CD4-positive, alpha-beta T cell treated with Interleukin-17A for 1 hour (primary cell): ENCODE measurements at places on chromosomes 1 and 21.
A peak's percentile ranks its signal among the peaks of the same experiment; 100 is the strongest.

DNA sequence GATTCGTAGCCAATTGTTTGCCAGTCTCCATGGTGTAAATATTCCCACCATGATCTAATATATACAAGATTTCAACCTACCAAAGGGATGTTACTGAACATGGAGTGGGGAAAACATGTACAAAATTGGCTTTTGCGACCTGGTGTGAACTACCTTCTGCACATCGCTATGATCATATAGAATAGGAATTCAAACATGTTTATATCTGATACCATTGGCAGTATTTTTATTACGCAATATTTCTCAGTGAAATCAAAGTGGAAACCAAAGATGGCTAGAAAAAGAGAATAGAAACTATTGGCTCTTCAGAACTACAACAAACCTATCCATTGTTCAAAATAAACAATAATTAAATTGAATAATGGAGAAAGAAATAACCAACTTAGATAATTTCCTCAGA is 285.1 kb downstream of the TPR start:
- no peak for DNase-seq

DNA sequence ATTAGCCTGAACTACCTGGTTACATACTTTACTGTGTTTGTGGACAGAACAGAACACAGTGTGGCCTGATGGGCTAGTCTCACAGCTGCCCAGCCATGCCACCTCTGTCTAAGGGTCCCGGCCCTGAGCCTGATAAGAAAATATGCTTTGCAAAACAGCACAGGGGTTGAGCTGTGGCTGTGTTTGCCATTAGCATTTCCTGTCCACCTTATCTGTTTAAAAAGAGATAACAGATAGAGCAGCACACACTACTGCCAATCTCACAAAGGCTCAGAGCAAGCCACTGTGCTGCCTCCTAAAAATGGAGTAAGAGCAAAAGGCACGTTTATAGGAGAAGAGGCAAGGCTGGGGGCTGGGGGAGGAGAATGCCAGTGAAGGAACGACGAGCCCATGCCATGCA is 95.0 kb downstream of the SUSD4 start:
- no peak for DNase-seq

DNA sequence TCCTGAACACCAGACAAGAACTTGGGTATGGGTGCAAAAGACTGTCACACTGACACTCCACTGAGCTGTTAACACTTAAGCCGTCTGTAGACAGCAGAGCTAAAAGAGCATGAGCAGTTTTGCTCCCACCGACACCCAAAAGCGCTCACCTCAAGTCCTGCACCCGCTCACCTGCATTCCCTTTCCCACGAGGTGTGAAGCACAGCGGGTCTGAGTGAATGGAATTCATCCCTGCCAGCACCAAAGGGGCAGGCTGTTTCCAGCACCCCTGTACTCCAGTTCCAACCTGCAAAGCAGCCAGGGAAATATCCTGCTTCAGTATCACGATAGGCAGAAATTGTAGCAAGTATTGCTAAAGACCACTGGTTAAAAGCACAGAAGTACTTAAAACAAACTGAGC is 28.8 kb downstream of the KRTAP21-3 start:
- DNase-seq = no peak

- DNase-seq = no peak
These were observed 993 bp upstream of the DSCAM start for GRCh38 chr21:40847951-40848350.

- DNase-seq = no peak
These were observed 46.9 kb downstream of the GIPC2 start for GRCh38 chr1:78092643-78093042.

DNA sequence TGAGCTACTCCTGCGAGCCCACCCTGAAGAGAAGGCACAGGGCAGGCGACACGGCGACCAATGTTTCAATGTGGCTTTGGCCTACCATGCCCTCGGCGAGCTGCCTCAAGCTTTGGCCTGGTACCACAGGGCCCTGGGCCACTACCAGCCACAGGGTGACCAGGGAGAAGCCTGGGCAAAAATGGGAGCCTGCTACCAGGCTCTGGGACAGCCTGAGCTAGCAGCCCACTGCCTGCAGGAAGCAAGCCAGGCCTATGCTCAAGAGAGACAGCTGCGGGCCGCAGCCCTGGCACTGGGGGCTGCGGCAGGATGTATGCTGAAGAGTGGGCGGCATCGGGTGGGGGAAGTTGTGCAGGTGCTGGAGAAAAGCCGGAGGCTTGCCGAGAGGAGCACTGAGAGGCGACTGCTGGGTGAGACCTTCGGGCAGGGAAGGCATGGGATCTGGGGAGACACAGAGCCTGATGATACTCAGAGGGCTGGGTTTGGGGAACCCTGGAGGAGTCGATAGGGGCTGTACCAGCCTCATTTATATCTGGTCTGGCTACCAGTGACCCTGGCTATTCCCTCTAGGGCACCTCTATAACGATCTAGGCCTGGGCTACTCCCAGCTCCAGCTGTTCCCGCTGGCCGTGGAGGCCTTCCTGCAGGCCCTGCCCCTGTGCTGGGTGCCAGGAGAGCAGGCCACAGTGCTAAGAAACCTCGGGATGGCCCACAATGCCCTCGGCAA is 2.3 kb downstream of the TTC24 start:
- peak; percentile 37 for DNase-seq

- no peak for DNase-seq
These were observed 19.1 kb downstream of the NPPA start for GRCh38 chr1:11828511-11828910.

GRCh38 chr1:21325231-21325718 is 35.0 kb upstream of the ECE1 start:
- DNase-seq = peak; percentile 16

- DNase-seq = no peak
These were observed 249.1 kb upstream of the NR5A2 start for GRCh38 chr1:199778324-199778955.

DNA sequence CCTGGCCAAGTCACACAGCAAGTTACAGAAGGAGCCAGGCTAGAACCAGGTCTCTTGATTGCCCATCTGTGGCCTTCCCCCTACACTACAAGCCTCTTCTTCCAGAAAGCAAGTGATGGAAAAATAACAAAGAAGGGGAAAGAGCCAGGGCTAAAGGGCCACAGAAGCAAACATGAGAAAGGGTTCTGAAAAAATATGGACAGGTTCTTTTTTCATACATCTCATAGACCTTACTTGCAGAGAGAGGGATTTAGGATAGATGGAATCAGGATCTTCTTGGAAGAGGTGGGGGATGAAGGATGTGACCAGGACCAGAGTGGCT is 3.2 kb downstream of the RHBG start:
- DNase-seq = no peak

GRCh38 chr1:112700290-112701226 is 6.4 kb downstream of the RHOC start:
- DNase-seq = peak; percentile 75

- no peak for DNase-seq
These were observed 17.7 kb downstream of the TESK2 start for GRCh38 chr1:45473302-45473701.
